ENCODE measurements at places on chromosomes 16 and 17.

- DNase-seq, result peak; percentile 6
Observed at GRCh38 chr16:64865069-64865696, 256.7 kb downstream of the CDH11 start.

GRCh38 chr17:79517827-79518584 is 92.8 kb downstream of the RBFOX3 start:
- no peak for DNase-seq

DNA sequence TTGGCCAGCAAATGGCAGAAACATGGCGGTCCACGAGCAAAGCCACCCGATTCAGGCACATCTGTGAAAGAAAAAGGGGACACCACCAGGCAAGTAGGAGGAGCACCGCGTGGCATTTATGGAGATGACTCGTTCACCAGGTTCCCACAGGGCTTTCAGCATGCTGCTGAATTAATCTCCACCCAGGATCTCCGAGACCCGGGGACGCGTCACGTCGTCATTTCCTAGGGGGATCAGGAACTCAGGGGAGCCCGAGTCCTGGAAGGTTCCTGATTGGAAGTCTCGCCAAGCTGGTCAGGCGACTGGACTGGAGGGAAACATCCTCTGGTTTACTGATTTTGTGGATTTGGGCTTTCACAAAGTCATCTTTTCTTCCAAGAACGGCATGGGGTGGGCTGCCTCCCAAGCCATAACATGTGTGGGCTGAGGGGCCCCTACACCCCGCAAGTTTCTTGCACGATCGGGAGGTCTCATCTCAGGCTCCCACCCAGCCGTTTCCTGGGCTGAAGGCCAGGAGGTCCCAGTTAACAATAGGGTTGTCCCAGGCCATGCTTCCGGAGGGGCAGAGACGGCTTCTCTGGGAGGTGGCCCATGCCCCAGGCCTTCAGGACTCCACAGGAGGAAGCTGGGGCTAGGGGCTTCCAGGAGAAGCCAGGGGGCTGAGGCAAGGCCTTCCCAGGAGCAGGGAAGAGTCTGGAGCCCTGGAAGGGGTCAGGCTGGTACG is 645 bp downstream of the DNAH17 start:
- no peak for DNase-seq

DNA sequence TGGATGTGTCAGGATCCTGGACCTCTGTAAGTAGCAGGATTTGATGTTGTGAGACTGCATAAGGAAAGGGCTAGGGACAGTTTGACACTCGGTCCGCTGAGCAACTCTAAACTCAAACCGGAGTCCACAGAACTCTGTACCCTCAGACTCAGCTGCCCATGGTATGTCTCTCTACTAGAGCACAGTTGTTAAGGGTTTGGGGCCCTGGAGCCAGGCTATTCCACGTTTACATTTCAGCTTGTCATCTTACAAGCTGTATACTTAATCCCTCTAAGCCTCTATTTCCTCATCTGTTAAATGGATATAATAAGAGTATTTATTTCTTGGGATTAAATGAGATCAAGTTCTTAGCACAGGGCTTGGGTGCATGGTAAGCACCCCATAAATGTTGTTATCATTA is 27.9 kb downstream of the HOXB1 start:
- no peak for DNase-seq

GRCh38 chr17:46009681-46010596 is 10.9 kb downstream of the STH start:
- peak; percentile 70 for DNase-seq

- DNase-seq, result peak; percentile 89
Observed at GRCh38 chr17:73231841-73232586, 29.7 kb downstream of the CPSF4L start.

- peak; percentile 60 for DNase-seq
Observed at GRCh38 chr17:59513934-59514841, 51.2 kb upstream of the DHX40 start.

- no peak for DNase-seq
Observed at GRCh38 chr16:10806698-10807097, 11.9 kb downstream of the TVP23A start.

DNA sequence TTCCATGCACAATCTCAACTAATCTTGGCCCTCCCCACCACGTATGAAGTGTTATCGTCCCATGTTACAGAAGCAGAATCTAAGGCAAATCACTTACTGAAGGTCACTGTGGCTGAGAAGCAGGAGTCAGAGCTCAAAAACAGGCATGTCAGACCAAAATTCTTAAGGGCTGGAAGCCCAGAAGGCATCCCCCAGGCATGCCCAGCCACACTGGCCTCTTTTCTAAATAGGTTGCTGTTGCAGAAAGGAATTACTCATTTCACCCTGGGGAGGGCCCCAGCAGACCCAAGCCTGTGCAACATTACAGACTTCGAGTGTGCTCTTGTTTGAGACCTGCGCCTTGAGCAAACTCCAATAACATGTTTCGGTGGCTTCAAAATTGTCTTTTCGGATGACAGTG is 194.1 kb downstream of the RBFOX1 start:
- no peak for DNase-seq

- no peak for DNase-seq
Observed at GRCh38 chr17:2952174-2952845, 111.1 kb downstream of the OR1D5 start.

DNA sequence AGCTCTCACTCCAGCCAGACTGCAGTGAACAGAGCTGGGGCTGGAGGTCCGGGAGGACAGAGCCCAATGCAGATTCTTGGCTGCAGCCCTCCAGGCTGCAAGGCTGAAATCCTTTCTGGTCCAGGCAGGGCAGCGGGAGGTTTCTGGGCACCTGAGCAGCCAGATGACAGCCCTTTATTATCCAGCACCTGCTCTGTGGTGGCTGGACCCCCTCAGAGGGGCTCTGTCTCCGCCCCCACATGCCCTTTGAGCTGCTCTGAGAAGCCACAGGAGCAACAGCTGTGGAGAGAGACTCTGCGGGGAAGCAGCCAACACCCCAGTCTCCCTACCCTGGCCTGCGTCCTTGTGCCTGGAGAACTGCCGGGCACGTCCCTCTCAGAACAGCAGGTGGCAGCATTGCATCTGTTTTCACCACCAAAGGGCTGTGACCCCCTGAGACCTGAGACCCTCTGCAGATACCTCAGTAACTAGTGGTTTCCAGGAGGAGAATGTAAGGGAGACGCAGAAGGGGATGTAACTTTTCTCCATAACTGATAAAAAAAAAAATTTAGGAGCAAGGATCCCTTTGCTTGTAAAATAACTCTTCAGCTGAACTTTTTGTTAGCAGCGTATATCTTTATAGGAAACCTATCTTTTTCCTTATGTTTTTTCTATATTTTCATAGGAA is 3.7 kb upstream of the CNP start:
- DNase-seq, result peak; percentile 45

- peak; percentile 57 for DNase-seq
Observed at GRCh38 chr16:75733305-75734211, 7.3 kb upstream of the CPHXL start.

DNA sequence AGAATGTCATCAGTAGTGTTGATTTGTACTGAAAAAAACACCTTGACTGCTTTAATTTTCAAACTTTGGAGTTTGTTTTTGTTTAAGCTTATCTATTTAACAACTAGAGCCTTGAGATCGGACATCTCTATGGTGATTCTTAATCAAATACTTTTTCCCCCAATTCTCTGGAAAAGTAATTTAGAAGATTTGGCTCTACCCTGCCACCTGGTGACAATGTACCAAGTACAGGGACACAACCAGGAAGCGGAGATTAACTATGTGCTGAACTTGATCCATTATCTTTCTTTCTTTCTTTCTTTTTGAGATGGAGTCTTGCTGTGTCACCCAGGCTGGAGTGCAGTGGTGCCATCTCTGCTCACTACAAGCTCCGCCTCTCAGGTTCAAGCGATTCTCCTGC is 30.8 kb downstream of the USP43 start:
- DNase-seq, result no peak

DNA sequence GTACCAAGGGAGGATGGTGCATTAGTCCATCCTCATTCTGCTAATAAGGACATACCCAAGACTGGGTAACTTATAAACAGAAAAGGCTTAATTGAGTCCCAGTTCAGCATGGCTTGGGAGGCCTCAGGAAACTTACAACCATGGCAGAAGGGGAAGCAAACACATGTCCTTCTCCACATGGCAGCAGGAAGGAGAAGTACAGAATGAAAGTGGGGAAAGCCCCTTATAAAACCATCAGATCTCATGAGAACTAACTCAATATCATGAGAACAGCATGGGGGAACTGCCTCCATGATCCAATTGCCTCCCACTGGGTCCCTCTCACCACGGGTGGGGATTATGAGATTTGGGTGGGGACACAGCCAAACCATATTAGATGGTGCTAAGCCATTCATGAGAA is 84.5 kb downstream of the SEC14L1 start:
- no peak for DNase-seq

DNA sequence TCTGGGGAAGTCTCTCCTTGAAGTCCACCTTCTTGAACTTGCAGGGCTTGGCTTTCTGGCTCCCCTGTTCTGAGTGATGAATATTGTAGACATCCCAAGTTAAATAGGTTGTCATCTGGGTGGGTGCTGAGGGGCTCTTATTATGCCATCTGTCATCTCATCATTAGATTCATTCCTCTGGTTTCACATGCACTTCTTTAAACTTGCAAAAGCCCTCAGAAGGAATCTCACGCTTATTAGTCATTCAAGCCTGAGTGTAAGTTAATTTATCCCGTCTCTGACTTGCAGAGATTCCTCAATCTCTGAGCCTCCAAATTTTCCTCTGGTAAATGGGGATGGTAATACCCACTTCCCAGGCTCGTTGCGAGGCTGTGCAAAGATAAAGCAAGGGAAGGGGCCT is 5.7 kb downstream of the MGAT5B start:
- DNase-seq, result peak; percentile 38

DNA sequence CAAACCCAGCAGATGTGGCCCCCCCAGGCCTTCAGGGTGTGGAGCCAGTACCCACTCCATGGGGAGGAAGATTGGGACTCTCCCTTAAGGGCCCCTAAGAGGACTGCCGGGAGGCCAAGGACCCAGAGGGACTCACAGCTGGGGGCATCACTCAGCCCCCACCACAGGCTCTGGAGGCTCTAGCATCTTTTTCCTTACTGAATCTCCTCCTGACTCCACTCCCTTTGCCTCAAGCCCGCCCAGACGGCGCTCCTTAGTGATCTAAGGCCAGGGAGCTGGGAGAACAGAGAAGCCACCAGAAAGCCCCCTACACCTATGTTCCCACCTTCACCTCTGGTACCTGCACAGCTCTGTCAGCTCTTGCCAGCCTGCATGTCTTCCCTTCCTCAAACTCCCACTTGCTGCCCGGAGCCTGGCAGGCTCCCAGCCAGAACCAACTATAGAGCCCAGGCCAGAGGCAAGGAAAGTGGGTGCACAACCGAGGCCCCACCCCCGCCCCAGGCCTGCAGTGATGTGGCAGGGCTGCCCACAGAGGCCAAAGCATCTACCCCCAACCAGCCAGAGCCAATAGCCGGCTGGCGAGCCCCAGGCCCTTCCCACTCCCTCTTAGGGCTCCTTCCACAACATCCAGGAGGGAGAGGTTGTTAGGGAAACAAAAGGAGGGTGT is 22.3 kb upstream of the MPO start:
- DNase-seq, result no peak

DNA sequence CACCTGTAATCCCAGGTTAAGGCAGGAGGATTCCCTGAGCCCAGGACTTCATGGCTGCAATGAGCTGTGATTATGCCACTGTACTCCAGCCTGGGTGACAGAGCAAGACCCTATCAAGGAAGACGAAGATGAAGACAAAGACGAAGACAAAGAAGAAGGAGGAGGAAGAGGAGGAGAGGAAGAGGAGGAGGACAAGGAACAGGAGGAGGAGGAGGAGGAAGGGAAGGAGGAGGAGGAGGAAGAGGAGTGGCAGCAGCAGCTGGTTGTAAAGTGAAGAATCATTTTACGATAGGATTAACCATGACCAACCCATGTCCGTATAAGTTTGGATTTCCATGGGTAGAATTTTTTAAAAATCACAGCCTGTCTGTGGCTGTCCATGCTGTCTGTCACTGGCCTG is 316.8 kb upstream of the TNRC6C start:
- no peak for DNase-seq

GRCh38 chr17:45347444-45347843 is 30.6 kb upstream of the MAP3K14 start:
- DNase-seq, result no peak

DNA sequence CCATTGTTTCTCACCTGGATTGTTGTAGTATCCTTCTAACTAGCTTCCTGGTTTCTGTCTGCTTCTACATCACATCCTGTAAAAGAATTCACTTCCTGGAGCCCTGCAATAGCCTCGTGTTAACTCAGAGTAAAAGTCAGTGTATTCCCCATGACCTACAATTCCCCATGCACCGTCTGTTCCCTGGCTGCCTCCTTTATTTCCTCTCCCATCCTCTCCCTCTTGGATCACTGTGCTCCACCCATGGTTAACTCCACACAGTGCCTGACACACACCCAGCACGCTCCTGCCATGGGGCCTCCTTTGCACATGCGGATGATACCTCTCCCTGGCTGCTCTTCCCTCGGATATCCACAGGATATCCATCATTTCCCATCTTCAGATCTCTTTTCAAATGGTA is 301.4 kb upstream of the IRX3 start:
- DNase-seq, result no peak
